ENCODE measurements at places on chromosomes 7 and 10.

- no peak overlapping the region for H3K4me3 ChIP-seq
- DNase-seq = no peak
- H3K27me3 ChIP-seq = no peaks in the 10 kb centered on the region
Observed at GRCh38 chr7:152330827-152331226, 105.0 kb downstream of the KMT2C start.

- no peak overlapping the region for H3K4me3 ChIP-seq
- no peaks in the 10 kb centered on the region for H3K36me3 ChIP-seq
- H3K4me1 ChIP-seq = peaks cover 23% of the 10 kb centered on the region
- no peak overlapping the region for H3K27ac ChIP-seq
Observed at GRCh38 chr10:99524736-99525380, 7.9 kb upstream of the NKX2-3 start.

GRCh38 chr7:23645822-23646221, 34.2 kb upstream of the FAM221A start:
- DNase-seq = no peak
- no peaks in the 10 kb centered on the region for H3K36me3 ChIP-seq
- H3K27ac ChIP-seq = no peak overlapping the region
- no peaks in the 10 kb centered on the region for H3K4me1 ChIP-seq

DNA sequence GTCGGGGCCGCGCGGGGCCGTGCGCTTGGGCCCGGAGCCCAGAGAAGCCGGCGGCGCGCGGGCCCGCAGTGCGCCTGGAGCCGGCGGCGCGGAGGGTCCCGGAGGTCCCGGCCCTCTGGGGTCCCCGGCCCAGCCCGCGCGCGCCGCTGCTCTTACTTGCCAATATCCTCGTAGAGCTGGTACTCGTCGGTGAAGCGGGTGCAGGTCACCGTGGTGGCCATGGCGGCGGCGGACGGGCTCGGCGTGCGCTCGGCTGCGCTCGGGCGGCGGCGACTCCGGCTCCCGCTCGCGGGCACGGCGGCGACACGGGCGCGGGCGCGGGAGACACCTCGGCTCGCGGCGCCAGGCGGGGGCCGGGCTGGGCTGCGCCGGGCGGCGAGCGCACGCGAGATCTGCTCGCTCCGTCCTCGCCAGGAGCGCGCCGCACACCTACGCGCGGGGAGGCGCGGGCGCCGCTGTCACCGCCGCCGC, at the start of gene CAMK2B:
TSS of gene CAMK2B (minus strand) at position 394 of the 471 bp plus-strand sequence. CDS start at position 221, 173 bp downstream.
- no peak within 1 kb of the TSS for H3K4me3 ChIP-seq
- DNase-seq = no peak
- H3K36me3 ChIP-seq = no peaks in the 10 kb centered on the region
- peaks cover 5% of the 10 kb centered on the region for H3K4me1 ChIP-seq
- no peak within 1 kb of the TSS for H3K27ac ChIP-seq

DNA sequence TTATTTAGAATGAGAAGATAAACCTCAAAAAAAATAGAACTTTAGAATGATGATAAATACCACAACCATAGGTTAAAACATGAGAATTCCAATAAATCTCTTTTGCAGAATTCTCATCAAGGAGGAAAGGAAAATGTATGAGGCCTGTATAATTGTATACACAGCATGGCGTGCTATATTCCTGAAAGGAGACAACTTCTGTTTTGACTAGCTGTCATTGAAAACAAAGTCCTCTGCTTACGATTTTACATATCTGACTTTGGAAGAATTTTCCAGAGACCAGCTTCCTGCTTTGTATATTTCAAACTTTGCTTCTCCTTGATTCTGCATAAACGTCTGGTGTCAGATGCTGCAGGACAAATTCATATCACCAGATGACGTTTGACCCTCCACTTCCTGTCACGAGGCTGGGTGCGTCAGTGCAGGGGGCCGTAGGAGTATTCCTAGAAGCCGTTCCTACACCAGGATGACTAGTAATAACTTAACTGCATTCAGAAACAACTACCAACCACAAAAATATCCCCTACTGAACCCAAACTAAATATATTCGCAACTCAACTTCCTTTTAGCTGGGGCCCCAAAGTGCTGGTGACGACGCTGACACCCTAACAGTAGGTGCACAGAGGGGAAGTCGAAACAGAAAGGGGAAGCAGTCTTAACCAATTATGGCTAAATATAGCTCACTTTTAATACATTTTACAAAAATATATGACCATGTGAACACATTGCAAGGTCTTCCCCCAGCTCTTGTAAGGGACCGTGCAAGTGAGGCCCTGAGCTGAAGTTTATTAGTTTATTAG, 178.6 kb upstream of the INHBA start:
- no peak for DNase-seq
- H3K27me3 ChIP-seq = no peaks in the 10 kb centered on the region
- no peaks in the 10 kb centered on the region for H3K36me3 ChIP-seq

- H3K27me3 ChIP-seq = no peaks in the 10 kb centered on the region
- no peak overlapping the region for H3K27ac ChIP-seq
- H3K36me3 ChIP-seq = no peaks in the 10 kb centered on the region
- H3K4me1 ChIP-seq = peaks cover 68% of the 10 kb centered on the region
- H3K4me3 ChIP-seq = no peak overlapping the region
- DNase-seq = no peak
Observed at GRCh38 chr7:151091431-151091830, 5.2 kb downstream of the AGAP3 start.

- no peaks in the 10 kb centered on the region for H3K4me1 ChIP-seq
- no peaks in the 10 kb centered on the region for H3K36me3 ChIP-seq
- H3K4me3 ChIP-seq = no peak overlapping the region
- H3K27ac ChIP-seq = no peak overlapping the region
- H3K27me3 ChIP-seq = no peaks in the 10 kb centered on the region
- no peak for DNase-seq
Observed at GRCh38 chr10:52269233-52269632, 44.8 kb upstream of the DKK1 start.

- no peak for DNase-seq
- no peak overlapping the region for H3K27ac ChIP-seq
- H3K27me3 ChIP-seq = no peaks in the 10 kb centered on the region
- H3K36me3 ChIP-seq = no peaks in the 10 kb centered on the region
- H3K4me1 ChIP-seq = no peaks in the 10 kb centered on the region
Observed at GRCh38 chr10:117653170-117653515, 110.6 kb downstream of the EMX2 start.

DNA sequence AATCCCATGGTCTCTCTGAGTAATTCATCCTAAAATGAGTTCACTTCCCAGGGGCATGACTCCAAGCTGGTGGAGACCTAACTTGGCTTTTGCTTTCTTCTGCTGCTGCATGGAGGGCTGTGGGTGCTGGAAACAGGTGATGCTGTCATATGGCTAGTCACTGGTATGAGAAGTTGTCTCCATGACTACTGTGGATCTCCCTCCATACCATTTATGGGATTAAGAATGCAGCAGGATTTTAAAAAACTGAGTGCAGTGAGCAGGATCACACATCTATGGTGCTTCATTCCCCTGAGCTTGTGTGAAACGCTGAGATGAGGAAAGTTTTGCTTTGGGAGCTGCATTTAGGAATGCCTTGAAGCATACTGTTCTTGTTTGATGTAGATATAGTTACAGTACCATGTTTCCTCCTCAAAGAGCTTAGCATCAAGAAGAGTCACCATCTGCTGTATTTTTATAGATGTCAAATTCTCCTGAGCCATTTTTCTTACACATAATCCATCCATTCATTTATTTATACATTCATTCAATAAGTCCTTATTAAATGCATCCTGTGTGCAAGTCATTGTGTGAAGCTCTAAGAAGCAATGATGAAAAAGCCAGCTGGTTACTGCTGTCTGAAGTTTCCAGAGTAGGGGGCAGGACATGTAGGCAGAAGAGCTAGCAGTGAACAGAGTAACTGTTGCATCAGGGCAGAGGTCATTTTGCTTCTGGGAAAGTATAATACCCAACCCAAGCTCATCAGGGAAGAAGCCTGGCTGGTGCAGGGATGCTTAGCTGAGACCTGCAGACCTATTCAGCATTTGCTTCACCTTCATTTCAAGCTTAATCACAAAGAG, 534.8 kb downstream of the AUTS2 start:
- H3K27ac ChIP-seq = no peak overlapping the region
- no peaks in the 10 kb centered on the region for H3K27me3 ChIP-seq
- H3K4me3 ChIP-seq = no peak overlapping the region
- no peak for DNase-seq
- no peaks in the 10 kb centered on the region for H3K4me1 ChIP-seq

- no peaks in the 10 kb centered on the region for H3K36me3 ChIP-seq
- no peaks in the 10 kb centered on the region for H3K27me3 ChIP-seq
- no peaks in the 10 kb centered on the region for H3K4me1 ChIP-seq
- H3K27ac ChIP-seq = no peak overlapping the region
- H3K4me3 ChIP-seq = no peak overlapping the region
Observed at GRCh38 chr10:120428754-120429153, 28.3 kb upstream of the PLPP4 start.

- H3K36me3 ChIP-seq = no peaks in the 10 kb centered on the region
- no peak overlapping the region for H3K4me3 ChIP-seq
- DNase-seq = no peak
Observed at GRCh38 chr7:136947347-136947746, 78.9 kb downstream of the CHRM2 start.

DNA sequence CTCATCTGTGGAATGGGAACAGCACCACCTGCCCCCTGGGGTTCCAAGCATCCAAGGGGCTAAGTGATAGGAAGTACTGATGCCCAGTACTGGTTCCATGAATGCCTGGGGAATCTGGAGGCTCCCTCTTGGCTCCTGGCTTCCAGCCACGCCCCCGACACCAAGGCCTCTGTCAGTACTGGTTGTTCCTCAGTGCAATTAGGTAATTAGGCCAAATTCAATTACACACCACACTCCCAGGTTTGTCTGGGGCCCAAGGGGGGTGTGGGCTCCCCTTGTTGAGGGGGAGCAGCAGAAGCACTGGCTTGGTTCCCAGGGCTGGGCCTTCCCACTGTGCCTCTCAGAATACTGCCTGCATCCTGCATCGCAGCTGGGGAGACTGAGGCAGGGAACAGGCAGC, 114.4 kb upstream of the PPIF start:
- no peak for DNase-seq
- H3K4me1 ChIP-seq = peaks cover 43% of the 10 kb centered on the region
- no peak overlapping the region for H3K4me3 ChIP-seq

GRCh38 chr7:50307368-50308032, 3.0 kb downstream of the IKZF1 start:
- no peak for DNase-seq
- H3K4me1 ChIP-seq = no peaks in the 10 kb centered on the region
- H3K27me3 ChIP-seq = no peaks in the 10 kb centered on the region
- no peaks in the 10 kb centered on the region for H3K36me3 ChIP-seq

GRCh38 chr10:48931188-48931587, 8.5 kb downstream of the LRRC18 start:
- H3K4me1 ChIP-seq = no peaks in the 10 kb centered on the region
- H3K27ac ChIP-seq = no peak overlapping the region
- no peak overlapping the region for H3K4me3 ChIP-seq
- peak; percentile 49 for DNase-seq
- H3K36me3 ChIP-seq = no peaks in the 10 kb centered on the region

DNA sequence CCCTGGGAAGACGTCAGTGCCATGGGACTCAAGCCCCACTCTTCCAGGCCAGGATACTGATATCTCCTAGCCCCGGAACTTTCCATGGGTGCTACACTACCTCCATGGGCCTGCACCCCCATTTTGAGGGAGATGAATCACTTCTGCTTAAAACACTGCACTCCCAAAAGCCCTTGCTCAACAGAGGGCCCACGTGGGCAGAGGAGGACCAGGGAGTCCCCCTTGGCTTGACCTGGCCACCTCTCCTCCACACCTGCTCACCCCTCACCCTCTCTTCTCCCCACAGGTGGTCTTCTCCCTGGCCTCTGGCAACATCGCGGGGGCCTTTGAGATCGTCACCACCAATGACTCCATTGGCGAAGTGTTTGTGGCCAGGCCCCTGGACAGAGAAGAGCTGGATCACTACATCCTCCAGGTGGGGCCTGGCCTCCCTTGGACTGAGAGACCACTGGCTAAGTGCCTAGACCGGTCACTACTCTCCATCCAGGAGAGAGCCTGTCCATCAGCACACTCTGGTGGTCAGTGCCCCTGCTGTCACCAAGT, 19.9 kb upstream of the C10orf105 start:
- H3K4me3 ChIP-seq = no peak overlapping the region
- H3K4me1 ChIP-seq = peaks cover 52% of the 10 kb centered on the region
- H3K27me3 ChIP-seq = no peaks in the 10 kb centered on the region

- no peaks in the 10 kb centered on the region for H3K36me3 ChIP-seq
- DNase-seq = no peak
- peaks cover 18% of the 10 kb centered on the region for H3K4me1 ChIP-seq
- H3K27me3 ChIP-seq = no peaks in the 10 kb centered on the region
- H3K4me3 ChIP-seq = no peak overlapping the region
- no peak overlapping the region for H3K27ac ChIP-seq
Observed at GRCh38 chr7:25454020-25454419, 225.7 kb upstream of the NPVF start.
